ENCODE measurements at places on chromosomes 6 and 20.

DNA sequence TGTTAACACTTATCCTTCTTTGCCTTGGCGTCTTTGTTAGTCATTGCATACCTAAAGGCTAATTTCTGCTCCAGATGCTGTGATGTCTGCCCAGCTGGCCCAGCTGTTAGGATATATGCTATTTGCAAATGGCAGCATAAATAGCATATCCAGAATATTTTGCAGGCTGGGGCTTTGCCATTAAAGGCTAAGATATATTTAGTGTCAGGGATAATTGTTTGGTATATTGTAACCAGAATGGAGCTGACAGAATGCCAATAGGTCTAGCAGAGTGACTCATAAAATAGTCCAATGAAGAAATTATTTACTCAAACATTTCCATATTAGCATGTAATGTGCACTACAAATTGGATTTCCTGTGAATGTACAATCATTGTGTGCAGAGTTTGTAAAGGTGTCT, 584.1 kb upstream of the FLRT3 start:
- DNase-seq, result no peak

DNA sequence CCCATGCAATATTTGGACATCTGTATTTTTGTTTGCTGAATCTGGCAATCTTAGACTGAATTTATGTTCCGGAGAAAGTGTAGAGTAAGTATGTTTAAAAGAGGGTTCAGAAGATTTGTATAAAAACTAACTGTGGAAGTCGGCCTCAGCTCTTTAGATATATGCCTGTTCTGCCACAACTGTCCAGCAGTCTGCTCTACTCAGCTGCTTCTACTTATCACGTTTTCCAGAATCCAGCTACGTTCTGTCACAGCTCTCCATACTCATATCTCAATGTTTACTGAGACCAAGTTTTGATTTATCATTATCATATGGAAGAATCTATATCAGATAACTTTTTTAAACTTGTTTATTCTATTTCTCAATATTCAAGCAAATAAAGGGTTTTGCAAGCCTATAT, 721.3 kb downstream of the EYS start:
- no peak for DNase-seq

DNA sequence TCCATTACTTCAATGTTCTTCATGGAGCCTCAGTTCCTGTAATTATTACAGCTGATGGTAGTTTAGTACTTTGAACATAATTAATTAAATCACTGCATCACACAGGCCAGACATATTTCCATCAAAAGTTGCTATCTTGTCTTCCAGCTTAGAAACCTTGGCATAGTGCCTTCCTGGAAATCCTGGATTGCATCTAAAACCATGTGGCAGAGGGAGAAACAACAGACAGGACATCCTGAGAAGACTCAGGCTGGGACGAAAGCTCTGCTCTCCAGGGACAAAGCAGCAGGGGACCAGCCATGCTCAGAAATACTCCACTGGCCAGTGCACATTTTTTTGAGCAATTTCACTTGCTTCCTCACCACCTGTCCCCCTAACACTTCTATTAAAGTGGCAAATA, 55.3 kb downstream of the TBX18 start:
- no peak for DNase-seq

DNA sequence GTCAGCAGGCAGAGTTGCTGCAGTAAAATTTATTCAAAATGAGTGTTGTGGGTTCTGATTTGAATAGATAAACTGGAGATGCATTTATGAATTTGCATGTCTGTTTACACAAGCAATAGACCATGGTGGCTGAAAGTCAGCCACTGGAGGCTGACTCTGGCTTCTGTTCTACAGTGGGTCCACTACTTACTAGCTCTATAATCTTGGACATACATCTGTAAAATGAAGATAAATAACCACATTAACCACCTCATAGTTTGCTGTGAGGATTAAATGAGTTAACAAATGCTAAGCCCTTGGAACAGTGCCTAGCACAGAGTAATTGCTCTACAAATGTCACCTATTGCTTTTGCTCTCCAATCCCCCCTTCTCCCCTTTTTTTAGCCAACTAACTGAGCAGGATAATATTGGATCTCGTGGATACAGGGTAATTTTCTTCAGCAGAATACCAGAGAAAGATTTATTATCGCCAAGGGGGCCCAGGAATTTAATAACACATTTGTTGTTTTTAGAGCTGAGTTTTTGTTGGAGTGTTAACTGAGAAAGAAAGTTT, 1.4 kb upstream of the PM20D2 start:
- no peak for DNase-seq

GRCh38 chr6:157912326-157912725, 69.3 kb upstream of the SYNJ2 start:
- no peak for DNase-seq

GRCh38 chr20:38128691-38129090, 36.4 kb downstream of the TGM2 start:
- DNase-seq, result no peak

DNA sequence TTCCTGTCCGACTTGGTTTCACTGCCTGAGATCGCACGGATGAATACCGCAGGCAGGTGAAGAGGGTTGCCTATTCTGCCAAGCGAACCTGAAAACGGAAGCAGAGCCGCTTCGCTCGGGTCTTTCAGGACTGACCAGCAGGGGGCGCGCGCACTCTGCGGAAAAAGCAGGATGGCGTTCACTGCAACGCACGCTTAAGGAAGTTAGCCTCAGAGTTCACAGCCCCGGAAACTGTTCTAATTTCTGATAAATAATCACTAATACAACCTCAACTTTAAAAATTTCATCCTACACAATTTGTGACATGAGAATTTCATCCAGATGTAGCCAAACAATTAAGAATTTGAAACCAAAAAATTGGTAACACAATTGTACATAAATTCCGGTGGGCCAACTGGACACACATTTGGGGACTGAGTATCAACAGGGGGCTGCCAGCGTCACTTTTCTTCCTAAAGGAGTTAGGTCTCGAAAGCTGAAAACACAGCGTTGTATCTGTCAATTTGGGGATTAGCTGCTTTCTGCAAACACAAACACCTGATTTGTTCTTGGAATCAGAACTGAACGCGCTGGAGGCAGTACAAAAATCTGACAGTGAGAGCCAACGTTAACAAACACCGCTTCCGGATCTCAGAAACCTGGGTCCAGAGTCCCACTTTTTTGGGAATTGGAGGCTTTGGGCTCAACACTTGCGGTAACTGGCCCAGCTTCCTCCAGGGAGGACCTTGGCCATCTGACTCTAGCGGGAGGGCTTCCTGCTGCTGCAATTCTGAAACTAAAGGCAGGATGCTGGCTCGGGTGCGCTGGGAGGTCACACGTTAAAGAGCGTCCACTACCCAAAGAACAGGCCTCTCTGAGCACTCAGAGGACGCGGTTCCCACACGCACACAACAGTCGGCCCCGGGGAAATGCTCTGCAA, 8.8 kb downstream of the PXDC1 start:
- DNase-seq, result peak; percentile 49

GRCh38 chr20:23215344-23215995, 129.3 kb upstream of the CD93 start:
- DNase-seq, result no peak

- DNase-seq, result no peak
Measured at GRCh38 chr20:59069026-59069425, 26.4 kb upstream of the PRELID3B start.

DNA sequence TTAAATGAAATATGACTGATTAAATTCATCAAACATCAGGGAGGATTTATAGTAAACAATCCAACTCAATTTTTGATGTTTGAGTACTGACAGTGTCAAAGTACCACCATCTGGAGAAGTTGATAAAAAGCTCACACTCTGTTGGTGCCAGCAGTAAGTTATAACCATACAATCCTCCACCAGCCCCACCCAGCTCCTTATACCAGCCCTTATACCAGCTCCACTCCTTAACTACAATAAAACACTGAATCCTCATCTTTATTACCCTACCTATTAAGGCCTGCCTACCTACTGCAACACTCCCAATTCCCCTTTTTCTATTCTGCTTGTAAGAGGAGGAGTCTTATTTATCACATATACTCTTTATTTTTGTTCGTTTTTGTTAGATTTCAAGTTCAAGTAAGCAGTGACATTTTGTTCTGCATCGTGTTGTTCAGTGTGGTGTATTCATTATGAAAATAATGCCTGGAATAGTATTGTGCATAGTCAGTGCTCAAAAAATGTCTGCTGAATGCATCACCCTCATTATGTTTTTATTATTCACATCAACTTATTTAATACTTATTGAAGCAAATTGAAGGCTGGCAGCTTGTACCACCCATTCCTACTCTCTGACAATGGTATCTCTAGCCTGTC, 954.7 kb upstream of the ADGRB3 start:
- DNase-seq, result no peak

DNA sequence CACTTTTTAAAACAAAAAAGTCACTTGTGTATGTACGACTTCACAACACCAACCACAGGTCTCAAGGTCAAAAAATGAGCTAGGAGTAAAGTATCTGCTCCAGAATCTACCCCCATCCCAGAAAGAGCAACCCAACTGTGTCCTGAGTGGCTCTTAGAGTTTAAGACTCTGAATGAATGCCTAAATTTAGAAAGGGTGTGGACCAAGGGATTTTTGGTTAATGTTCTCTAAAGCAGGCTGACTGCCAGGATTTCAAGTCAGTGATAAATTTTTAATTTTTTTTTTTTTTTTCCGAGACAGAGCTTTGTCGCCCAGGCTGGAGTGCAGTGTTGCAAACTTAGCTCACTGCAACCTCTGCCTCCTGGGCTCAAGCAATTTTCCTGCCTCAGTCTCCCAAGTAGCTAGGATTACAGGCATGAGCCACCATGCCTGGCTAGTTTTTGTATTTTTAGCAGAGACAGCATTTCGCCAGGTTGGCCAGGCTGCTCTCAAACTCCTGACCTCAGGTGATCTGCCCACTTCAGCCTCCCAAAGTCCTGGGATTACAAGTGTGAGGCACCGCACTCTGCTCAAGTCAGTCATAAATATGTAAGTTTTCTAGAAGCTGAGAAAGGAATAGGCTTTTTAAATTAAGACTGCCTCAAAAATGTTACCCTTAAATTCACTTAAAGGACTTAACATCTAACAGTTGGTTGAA, 20.2 kb downstream of the STAU1 start:
- DNase-seq, result no peak

DNA sequence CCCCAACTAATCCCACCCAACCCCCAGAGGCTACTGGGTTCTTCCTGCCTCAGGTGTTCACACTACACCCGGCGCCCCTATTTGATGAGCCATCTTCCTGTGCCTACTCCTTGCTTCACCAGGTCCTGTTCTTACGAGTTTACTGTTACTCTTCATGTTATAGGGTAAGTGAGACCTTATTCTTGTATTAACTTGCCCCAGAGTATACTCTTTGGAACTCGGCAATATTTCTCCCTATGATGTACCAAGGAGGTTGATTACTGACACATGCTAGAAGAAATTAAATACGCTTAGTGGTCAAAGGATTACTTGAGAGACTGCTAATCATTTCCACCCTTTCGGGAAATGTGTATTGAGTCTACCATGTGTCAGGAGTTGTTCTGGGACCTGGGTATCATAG, 8.9 kb downstream of the RING1 start:
- no peak for DNase-seq

All from SW480 (cell line).